ENCODE measurements at places on chromosomes 13 and 19.
A peak's percentile ranks its signal among the peaks of the same experiment; 100 is the strongest.

DNA sequence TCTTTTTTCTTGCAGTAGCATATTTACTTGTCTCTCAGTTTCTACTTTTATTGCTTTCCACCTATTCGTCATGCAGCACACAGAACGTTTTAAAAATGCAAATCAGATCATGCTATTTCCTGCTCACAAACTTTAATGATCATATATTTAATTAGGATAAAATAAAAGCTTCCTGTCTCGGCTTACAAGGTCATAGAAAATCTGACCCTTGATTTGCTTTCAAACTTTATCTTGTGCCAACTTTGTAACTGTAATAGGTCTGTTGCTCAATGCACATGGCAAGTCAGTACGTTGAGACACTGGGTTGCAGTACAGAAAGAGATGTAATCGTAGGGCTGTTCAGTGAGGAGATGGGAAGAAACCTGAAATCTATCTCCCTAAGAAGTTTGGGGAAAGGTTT lies 95.6 kb upstream of the CSNK1A1L start:
- DNase-seq = no peak

GRCh38 chr19:40693150-40693788 lies 2.8 kb upstream of the NUMBL start:
- DNase-seq = peak; percentile 22

GRCh38 chr19:41321600-41322270 lies 11.8 kb downstream of the CCDC97 start:
- peak; percentile 56 for DNase-seq

GRCh38 chr19:19747357-19748220 lies 14.7 kb upstream of the ZNF14 start:
- no peak for DNase-seq

DNA sequence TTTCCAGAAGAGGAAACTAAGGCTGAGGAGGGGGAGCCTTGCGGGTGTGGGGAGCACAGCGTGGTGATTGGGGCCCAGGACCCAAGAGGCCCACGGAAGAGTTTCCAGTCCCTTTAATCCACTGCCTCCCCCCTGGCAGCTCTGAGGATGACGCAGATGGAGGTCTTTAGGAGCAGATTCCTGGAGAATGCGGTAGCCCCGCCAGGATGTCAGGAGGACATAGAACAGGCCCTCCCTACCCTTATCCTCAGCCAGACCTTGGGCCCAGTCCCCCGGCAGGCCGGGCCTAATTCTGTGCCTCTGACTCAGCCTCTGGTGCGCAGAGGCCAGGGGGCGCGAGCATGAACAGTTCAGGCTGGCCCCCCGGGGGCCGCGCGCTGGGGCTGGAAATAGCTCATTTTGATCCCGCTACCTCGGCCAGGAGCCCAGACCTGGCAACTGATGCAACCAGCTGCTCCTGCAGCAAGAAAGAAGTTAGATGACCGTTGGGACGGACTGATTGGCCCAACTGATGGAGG lies 461 bp upstream of the HSPB6 start:
- DNase-seq = peak; percentile 76

GRCh38 chr13:113734099-113734825 lies 24.8 kb upstream of the TMEM255B start:
- DNase-seq = no peak

DNA sequence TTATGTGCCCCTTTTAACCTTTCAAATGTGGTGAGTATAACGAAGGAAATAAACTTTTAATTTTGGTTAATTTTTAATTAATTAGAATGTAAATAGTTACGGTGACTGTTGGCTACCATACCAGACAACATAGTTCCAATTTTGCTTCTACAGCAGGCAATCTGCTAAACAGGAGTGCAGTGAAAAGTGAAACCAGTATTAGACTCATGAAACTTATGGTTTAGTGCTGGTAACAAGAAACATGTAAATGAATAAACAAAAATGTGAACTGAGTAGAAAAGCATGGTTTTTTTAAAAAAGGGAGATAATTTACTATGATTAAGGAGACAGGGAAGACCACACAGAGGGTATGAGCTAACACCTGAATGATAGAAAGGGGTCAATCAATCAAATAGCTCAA lies 478.4 kb downstream of the PCDH9 start:
- DNase-seq = no peak

GRCh38 chr13:30730526-30730925 lies 4.8 kb upstream of the ALOX5AP start:
- peak; percentile 88 for DNase-seq

GRCh38 chr19:10896851-10897526 lies 25.6 kb downstream of the CARM1 start:
- DNase-seq = no peak

GRCh38 chr19:24173882-24174281 lies 86.9 kb downstream of the ZNF254 start:
- DNase-seq = no peak

- DNase-seq = no peak
Observed at GRCh38 chr19:40466219-40466984, 399 bp upstream of the SPTBN4 start.

DNA sequence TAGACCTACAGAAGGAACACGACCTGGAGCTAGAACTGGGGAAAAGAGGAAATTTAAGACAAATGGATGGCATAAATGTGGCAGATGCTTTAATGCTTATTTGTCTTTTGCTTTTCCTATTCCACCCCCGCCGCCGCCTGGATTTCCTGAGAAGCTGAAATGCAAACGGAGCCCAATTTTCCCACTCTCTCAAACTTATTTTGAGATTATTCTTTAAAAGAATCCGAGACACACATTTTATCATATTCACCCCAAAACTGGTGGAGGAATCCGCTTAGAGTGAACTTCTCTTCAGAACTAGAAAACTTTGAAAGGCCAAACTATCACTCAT lies 5.8 kb downstream of the POU4F1 start:
- peak; percentile 46 for DNase-seq

DNA sequence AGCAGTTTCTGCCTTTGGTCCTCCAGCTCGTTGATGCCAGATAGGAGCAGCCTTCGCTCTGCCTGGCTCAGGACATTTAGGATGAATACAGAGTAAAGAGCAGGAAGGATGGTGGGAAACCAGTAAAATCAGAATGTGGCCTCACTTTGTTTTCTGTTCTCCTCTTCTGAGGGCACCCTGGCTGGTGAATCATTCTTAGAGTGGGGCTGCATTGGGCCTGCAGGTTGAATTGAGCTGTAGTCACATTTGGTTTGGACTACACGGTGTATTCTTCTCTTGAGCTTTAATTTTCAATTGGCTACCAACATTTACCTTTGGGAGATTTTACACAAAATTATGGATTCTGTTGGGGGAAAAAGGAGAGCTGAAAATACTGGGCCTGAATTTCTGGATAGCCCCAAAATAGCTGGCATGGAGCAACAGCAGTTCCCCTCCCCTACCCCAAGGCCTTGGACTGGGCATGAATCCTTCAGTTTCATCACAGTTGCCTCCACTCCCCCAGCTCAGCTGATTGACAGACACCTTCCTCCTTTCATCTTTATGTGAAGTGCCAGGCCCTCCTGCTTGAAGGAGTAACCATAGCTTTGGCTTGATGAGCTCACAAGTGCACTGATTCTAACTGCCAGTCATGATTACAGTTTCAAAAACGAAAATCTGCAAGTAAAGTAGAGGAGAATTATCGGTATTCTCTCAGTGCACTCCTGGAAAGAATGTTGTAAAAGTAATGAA lies 24.3 kb downstream of the ERCC5 start:
- DNase-seq = no peak

GRCh38 chr13:39554371-39554770 lies 48.6 kb downstream of the LHFPL6 start:
- DNase-seq = no peak

DNA sequence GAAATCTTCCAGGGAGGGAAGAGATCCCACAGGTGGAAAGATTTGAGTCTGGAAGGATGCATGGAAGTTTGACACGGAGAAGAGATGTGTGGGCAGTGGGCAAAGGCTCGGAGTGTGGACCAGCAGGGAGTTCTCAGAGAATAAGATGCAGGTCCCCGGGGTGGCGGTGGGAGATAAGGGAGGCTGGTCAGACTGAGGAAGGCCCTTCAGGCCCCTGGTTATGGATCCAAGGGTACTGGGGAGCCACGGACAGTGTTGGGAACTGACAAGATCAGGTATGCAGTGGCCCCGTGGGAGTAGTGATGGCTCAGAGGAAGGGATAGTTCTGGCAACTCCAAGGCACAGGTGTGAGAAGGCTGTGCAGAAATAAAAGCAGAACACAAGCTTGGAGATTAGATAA lies 2.5 kb downstream of the CAMSAP3 start:
- no peak for DNase-seq

DNA sequence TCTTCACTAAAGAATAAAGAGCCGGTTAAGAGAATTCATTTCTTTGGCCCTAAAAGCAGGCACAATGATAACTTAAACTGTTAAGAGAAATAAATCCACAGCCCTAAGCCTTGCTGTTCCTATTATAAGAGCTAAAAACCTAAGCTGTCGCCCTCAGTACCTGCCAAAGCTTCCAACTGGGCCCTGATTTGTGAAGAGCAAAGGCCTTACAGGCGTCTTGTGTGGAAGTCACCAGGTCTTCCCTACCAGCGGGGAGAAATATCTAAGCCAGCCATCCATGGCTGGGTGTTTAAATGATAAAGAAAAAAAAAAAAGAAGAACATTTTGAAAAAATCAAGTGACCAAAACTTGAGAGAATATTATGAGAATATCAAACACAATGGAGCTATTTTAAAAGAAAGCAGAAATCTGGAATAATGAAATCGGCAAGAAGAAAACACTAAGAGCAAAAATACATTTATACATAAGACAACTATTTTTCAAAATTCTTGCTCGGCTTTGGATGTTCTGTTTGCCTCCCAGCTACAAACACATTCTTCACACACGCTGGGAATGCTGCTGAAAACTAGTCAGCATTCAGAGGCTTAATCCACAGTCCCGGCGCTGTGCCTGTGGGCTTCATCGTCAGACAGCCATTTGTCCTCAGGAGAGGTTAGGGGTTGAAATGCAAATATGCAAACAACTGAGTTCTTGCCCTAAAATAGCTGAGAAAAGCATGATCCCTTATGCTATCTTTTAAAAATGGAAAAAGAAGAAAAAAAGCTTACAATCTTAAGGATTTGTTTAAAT lies 89.8 kb upstream of the LSM14A start:
- peak; percentile 46 for DNase-seq

GRCh38 chr19:17949956-17950309 lies 17.0 kb upstream of the KCNN1 start:
- peak; percentile 89 for DNase-seq

DNA sequence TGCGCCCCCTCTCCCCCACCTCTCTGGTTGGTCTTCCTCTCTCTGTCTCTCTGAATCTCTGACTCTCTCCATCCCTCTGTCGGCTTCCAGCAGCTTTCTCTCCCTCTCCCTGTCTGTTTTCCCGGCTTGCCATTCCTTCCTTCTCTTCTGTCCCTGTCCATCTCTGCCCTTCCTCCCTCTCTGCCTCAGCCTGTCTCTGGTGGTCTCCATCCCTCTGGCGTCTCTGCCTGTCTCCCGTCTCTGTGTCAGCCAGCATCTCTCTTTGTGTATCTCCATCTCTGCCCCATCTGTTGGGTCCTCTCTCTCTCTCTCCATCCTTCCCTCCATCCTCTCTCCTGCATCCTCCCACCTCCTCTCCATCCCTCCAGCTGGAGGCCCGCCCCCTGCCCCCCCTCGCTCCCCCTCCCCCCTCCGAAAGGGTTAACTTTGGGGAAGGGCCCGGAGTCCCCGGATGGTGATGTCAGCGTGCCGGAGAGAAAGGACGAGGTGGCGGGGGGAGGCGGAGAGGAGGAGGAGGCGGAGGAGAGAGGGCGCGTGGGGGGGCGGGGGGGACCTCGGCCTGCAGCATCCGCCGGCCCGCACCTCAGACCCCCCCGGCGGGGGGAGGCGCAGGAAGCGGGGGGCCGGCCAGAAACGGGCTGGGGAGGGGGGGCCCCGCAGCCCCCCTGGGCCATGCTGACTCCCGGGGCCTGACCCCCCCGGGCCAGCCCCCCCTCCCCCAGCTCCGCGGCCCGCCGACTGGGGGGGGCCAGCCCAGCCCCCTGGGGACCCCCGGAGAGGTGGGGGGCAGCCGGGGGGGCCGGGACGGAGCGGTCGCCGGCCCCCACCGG lies at the start of gene BRSK1:
TSS of gene BRSK1 (plus strand) at position 450 of the 830 bp plus-strand sequence. CDS start 446 bp downstream, outside the sequence.
- DNase-seq = peak; percentile 82

DNA sequence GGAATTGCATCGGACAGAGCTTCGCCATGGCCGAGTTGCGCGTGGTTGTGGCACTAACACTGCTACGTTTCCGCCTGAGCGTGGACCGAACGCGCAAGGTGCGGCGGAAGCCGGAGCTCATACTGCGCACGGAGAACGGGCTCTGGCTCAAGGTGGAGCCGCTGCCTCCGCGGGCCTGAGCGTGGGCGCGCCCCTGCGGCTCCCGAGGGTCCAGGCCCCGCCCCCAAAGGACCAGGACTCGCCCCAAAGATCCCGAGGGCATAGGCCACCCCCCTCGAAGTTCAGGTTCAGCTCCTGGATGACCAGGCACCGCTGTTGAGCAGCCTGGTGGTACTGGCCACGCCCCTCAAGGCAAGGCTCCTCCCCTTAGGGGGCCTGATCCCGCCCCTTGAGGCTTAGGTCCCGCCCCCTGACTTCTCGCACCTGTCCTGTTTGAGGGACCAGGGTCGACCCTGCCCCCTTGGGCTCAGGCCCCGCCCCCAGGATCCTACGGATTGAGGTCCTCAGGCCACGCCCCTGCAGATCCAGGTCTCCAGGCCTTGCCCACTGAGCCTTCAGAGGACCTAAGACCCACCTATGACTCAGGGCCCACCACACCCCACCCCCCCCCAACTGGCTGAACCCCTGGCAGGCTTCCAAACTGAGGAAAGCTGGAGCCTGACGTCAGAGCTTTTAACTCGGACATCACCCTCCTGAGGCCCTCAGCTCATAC lies 43.1 kb downstream of the CYP4F22 start:
- peak; percentile 58 for DNase-seq

DNA sequence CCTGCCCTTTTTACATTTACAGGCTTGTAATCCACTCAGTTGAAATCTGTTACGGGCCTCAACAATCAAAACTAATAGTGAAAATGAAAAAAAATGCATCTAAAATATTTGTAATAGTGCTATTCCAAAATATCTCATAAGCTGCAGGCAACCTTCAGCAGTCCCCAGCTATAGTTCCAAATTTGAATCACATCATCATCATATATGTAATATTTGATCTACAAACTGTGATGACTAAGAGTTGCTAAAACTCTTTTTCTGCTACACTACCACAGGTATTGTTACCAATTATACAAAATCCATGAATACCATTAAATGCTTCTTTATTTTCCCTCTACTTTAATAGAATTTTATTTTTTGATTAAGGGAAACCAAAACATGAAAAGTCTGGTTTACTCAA lies 121.4 kb upstream of the RFC3 start:
- DNase-seq = no peak

GRCh38 chr13:94140027-94140426 lies 339.5 kb downstream of the DCT start:
- DNase-seq = no peak

Data from NCI-H82 (cell line).